Thoracic aorta (tissue), 2 donors: ENCODE measurements at places on chromosomes 2 and 18.

DNA sequence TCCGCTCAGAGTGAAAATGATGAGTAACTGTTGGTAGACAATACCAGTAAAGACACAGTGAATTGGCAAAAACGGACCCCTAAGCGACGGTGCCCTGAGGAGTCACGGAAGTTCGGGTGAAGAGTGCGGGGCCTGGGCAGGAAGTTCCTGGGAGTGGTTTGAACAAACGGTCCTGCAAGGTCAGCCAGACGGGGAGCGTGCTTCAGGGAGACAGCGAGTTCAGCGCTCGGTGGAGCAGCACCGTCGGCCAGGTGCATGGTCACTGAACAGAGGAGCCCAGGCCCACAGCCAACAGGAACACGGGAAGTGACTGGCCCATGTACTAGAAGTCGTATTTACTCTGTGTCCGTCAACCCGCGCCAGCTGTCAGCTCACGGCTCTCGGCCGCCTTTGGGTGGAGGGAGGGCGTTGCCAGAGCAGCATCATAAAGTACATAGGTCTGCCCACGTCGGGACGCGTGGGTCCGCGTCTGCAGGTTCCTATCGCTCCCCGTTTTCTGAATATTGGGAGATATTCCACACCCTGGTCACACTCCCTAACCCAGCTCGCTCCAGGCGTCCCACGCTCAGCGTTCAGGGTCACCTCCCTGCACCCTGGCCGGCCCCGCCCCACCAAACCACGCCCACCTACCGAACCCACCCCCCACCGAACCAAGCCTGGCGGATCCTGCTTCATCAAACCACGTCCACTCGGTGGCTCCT, 75.6 kb upstream of the UXS1 start:
- DNase-seq, result no peak

DNA sequence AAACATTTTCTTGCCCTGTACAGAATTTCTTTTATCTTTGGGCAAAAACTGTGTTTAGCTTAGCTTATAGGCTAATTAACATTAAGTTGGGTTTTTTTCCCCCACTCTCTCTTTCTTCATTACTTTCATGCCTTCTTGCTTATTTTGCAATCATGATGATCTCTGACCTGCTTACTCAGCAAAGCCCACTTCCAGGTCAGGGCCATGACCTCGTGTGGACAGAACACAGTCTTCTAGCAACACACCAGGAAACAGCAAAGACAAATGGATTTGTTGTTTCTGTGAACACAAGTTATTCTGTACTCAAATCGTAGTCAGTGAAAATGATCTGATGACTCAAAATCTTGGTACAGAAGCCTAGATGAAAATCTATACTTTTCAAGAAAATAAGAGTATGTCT, 60.7 kb downstream of the SPATS2L start:
- DNase-seq, result no peak

GRCh38 chr2:26068602-26069298, 34.9 kb downstream of the RAB10 start:
- DNase-seq, result no peak

DNA sequence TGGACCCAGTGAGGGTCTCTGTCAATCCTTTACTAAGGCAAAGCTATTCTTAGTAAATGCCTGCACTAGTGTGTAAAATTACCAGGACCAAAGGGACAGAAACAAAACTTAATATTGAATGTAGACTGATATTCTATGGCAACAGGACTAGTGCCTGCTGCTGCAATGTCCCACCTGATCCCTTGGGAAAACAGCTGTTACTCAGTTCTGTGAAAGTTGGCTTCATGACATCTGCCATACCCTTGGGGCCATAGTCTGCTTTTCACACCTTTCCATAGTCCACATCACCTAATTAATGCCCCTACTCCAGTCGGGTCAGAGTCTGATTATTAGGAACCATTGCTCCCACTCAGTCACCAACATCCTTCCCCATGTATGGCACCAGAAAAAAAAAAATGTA, 14.5 kb downstream of the DNAJC27 start:
- DNase-seq, result no peak

DNA sequence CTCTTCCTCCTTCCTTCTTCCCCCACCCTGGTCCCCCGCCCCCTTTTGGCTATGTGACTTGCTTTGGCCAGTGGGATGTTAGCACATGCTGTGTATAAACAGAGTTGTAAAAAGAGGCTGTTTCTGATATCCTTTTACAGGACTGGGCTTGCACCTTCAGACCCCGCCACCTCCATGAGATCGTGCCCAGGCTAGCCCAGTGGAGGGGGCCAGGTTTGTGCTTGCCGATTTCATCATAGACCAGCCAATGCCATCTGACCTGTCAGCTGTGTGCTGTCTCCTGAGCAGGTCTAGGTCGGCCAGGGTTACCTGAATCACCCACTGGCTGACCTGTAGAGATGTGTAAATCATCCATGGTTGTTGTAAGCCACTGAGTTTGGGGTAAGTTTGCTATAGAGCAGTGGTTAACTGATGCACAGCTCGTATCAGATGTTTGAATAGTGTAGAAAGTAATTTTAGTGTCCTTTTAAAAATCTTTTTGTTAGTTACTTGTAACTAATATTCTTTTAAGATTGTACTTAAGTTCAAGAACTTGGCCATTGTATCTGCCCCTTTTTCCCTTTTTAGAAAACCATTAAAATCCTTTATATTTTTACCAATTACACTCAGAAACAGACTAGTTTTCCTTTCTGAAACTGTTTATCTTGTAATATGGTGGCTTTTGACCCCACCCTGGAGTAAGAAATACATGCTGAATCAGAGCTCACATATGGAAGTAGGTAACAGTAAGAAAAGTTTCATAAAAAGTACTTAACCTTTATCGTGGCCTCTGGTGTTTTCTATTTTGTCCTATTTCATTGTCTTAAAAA, 122.0 kb upstream of the MGAT5 start:
- DNase-seq, result no peak
